Large intestine (tissue), 12 donors: ENCODE measurements at places on chromosomes 1 and 21.

DNA sequence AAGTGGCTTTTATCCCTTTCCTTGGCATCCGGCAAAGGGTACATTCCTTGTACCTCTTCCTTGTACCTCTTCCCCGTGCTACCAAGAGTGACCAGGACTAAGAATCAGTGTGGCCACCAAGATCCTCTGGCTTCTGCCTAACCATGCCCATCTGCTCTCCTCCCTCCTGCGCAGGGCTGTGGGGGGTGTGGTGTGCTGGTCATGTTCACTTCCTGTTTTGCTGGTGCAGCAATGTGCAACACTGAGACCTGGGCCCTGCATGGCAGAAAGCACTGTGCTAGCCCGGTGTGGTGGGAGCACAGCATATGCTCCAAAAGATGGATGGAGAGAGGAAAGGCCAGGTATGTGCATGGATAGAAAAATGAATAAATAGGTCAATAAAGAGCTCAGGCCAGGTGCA, 33.3 kb upstream of the TENT5C start:
- no peak for DNase-seq

DNA sequence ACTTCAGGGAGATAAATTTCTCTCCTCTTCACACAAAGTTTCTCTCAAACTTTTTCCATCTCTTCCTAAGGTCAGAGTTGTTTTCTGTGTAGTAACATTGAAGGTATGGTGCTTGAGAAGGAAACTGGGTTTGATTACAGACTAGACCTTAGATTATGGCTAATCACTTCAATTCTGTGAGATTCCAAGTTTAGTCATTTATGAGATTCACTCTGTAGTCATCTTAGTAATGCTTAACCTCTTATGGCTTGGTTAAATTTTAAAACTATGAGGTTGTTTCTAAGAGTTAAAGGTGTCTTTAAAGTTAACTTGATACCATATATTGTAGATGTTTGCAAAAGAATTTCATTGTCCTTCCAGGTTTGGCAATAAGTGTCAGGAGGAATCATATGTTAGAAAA, 1092.2 kb downstream of the KCNT2 start:
- DNase-seq: no peak

DNA sequence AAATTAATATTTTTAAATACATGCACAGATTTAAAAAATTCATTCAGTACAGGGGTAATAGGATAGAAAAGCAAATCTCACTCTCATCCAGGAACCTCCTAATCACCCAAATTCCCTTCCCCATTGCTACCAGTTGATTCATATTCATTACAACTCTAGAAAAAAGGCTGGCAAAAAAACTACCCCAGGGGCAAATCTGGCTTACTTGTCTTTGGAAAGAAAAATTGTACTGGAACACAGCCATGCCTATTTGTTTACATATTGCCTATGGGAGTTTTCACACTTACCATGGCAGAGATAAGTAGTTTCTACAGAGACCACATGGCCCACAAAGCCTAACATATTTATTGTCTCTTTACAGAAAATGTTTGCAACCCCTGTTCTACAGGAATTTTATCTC, 8.9 kb upstream of the RBM34 start:
- no peak for DNase-seq

DNA sequence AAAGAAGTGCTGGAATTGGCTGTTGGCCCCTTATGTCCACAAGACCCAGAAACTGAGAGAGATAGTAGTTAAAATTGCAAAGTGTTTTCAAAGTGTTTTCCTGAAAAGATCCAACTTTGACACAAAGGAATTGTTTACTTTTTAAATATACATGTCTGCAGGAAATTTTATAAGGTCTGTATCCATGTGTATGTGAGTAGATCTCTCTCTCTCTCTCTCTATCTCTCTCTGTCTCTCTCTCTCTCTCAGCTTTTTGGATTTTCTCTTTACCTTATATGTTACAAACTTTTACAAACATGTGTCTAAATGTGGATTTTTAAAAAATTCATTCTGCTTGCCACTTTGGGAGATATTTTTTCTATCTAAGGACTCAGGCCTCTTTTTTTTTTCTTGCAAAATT, 358.6 kb downstream of the SIPA1L2 start:
- DNase-seq: no peak

DNA sequence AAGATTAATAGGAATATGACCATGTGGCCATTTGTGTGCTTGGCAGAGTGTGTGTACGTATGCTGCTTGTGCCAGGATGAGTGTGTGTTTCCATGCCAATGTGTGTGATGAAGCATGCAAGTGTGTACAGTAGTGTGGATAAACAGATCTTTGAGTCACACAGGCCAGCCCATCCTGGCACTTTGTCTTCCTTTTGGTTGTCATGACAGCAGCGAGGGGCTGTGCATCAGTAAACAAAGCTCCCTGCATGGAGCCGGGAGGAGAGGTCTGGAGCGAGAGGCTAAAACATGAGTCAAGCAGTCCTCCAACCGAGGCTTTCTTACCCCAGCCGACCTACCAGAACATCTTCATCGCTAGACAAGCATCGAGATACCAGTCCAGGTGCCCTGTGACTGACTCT, 221.2 kb downstream of the CACNA1E start:
- DNase-seq: peak; percentile 18

DNA sequence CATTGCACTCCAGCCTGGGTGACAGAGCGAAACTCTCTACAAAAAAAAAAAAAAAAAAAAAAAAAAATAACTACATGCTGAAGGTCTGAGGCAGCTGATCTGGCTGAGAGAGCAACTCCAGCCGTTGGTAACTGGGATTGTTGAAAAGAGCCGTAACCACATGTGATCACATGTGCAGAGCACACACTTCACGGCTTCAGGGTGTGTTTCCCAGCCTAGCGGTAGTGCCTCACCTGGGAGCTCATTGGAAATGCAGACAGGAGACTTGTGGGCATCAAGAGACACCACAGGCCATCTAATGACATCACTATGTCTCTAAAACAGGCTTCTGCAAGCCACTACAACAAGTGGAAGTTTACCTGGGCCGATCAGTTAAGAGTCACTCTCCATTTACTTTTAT, 11.8 kb upstream of the OTUD7B start:
- peak; percentile 85 for DNase-seq

DNA sequence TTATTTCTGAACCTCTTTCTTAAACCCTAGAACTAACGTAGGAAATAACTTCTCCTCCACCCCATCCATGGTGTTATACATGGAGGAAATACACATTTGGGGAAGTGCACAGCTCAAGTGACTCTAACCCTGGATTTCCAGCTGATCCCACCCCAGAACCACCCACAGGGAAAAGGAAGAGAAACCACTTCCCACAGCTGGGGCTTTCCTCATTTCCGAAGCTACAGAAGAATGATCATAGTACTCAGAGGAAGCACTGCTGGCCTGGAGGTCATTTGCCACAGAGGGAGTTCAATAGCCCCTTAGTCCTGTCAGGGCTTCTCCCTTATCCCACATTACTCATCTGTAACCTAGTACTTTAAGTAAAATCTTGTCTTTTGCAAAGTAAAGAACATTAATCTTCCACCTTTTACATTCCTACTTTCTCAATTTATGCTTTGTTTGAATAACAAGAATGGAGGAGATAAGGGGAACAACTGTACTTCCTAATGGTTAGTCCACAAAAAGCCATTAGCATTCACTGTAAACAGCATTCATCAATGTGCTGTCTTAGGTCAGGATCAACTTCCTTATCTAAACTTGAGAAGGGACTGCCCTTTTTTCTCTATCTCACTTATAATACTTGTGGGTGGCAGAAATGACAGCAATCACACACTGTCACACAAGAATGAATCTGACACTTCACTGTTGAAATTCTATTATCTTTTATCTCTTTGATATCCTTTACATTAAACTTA, 63.0 kb upstream of the RGS1 start:
- DNase-seq: no peak

- no peak for DNase-seq
Observed at GRCh38 chr1:211359876-211360275, 33.2 kb downstream of the TRAF5 start.
